ENCODE measurements at places on chromosomes 16 and 17.
A peak's percentile ranks its signal among the peaks of the same experiment; 100 is the strongest.

GRCh38 chr16:54577651-54578128, 291.1 kb upstream of the IRX3 start:
- DNase-seq, result no peak

GRCh38 chr16:3254309-3254708, 2.1 kb downstream of the MEFV start:
- no peak for DNase-seq

- no peak for DNase-seq
Measured at GRCh38 chr16:65005696-65006095, 116.2 kb downstream of the CDH11 start.

DNA sequence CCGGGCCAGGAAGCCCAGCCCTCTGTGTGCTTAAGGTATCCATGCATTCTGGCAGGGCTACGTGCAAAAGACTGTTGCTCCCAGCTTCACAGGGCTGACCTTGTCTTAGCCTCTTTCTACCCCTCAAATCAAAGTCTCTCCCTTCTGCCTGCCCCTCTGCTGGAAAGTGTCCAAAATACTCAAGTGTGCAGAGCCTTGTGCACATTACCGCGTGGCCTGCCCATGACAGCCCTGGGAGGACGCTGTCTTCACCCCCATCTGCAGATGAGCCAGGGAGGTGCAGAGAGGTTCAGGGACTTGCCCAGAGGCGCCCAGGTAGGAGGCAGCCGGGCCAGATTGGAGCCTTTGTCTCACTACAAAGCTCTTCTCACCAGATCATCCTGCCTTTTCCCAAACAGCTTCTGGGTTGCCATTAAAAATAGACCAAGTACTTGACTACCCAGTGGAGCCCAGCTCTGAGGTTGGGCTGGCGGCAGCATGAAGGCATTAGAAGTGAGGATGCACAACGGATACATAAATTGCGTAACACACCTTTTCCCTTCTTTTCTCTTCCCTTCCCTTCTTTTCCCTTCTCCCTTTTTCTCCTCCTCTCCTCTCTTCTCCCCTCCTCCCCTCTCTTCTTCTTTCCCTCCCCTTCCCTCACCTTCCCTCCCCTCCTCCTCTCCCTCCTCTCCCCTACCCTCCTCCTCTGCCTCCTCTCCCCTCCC, 3.5 kb downstream of the CACNG4 start:
- no peak for DNase-seq

GRCh38 chr17:28169621-28170349, 127.3 kb downstream of the NLK start:
- no peak for DNase-seq

GRCh38 chr17:60675997-60676396, 1.7 kb upstream of the BCAS3 start:
- no peak for DNase-seq

- no peak for DNase-seq
Measured at GRCh38 chr16:21076186-21076883, 74.3 kb downstream of the DNAH3 start.

DNA sequence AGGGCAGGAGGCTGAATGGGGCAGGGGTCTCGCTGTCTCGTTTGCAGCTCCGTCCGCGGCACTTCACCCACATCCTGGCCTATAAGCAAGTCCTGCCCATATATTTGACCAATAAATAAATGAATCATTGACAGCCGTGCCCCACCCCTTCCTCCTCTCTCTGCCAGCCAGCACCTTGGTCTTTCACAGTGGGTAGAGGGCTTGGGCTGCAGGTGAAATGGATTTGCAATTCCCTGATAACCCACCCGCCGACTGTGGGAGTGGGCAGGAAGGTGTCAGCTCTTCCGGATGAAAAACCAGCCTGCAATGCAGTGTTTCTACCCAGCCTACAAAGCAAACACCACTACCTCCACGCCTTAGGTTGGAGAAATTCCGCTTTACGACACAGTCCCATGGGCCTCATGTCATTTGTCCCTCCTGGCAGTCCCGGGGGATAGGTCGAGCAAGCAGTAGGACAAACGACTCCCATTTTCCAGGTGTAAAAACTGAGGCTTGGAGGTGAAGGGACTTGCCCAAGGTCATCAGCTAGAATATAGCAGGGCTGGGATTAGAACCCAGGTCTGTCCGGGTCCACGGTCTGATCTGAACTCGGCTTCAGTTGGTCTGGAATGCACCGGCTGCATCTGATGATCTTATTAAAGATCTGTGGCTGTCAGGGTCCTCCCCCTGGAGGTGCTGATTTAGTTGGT, 79.0 kb downstream of the ABCC1 start:
- DNase-seq, result no peak

- DNase-seq, result no peak
Measured at GRCh38 chr16:19837331-19837980, 47.2 kb downstream of the GPRC5B start.

DNA sequence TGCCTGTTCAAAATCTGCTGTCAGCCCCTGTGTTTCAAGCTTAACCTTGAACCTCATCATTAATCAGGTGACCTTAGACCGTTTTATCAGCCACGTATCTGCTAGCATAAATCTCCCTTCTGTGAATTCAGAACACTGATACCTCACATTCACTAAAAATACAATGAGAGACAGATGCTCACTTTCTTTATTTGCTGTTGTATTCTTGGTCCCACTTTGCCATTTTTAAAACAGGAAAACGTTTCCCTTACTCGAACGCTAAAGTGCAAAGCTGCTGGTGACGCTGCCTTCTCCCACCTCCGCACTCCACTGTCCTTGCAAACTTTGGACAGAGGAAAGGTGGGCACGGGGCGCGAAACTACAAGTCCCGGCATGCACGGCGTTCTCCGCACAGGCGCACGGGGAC, 220 bp upstream of the ARHGAP44 start:
- DNase-seq, result no peak

DNA sequence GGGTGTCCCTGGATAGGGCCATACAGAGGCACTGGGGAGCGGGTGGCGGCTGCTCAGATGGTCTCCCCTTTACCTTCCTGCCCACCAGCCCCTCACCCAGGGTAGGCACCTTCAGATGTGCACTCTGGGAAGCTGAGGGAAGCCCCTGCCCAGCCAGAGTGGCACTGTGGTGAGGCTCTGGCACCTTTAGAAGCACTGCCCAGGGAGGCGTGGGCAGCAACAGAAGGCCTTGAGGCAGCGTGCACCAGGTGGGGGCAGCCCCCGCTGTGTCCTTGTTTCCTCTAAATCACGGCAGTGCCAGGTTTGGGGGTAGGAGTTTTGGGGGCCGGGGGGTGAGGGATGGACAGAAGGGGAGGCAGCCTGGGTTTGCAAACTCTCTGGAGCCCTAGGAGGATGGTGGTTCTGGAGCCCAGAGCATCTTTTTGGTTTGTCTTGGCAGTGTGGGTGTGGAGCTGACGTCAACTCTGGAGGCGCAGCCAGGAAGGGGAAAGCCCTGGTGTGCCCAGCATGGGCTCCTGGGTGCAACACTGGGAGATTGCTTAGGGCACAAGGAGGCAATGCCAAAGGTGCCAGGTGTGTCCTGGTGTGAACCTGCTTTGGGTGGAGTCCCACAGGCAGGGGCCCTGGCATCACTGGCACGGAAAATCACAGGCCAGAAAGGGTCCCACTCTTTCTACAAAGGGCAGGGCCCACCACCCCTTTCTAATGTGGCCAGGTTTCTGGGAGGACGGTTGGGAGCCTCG, 23.1 kb upstream of the CDC42EP4 start:
- DNase-seq, result no peak

DNA sequence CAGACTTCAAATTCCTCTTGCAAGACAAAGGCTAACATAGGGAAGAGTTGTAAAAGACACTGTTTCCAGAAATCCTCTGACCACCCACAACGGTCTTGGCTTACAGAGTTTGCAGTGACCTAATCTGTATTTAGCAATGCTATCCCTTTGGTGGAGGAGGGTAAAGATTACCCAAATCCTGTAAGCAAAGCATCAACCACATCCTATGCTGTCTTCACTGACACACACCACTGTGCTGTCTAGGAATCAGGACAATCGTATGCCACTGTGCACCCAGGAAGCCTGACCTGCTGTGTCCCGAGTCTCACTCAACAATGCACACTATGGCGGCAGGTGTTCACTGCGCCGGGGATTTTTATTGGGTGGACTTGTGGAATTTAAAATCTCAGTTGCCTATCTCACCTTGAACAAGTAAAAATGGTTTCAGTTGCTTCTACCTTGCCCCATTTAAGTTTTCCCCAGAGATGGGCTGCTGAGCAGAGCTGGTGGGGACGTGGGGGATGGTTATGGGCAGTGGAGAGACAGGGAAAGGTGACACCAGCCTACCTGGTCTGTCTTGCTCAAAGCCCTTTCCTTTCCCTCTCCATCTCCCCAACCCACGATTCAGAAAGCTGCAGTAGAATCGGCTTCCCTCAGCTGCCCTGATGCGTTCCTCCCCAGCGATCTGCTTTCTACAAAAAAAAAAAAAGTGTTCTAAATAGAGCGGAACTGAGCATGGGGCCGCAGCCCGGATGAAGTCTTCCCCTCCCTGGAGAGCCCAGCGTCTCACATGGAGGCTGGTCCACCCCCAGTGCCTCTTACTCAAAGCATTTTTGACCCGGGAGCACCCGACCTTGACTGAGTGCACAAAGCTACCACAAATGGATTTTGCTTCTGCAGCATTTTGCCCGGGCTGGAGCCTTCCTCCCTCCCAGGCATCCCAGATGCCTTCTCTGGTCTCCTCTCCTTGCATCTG, 271.5 kb downstream of the SOX9 start:
- DNase-seq, result no peak

DNA sequence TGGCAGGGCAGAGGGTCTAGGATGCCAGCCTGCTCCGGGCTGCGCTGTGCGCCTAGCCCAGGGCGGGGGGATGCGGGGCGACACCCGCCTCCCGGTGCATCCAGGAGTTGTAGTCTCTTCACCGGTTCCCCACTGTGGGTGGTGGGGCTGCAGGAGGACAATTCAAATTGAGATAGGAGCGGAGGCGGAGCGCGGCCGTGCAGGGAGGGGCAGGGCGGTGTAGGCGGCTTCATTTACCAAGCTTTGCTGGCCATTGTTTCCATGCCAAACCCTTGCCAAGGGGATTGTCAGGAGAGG, 2047.4 kb downstream of the TP53TG3F start:
- DNase-seq, result no peak

DNA sequence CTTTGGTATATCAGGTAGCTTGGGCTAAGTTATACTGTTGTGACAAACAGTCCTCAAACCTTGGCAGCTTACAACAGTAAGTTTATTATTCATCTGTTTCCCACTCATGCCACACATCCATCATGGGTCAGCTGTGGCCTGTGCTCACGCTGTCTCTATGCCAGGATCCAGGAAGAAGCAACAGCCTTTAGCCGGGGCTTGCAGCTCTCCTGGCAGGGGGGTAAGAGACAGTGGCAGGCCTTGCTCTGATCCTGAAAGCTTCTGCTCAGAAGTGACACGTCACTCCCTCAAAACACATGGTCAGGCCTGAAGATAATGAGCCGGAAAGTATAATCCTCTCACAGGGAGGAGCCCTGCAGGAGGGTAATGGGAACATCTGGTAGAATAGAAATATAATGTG, 377.6 kb downstream of the CPPED1 start:
- no peak for DNase-seq

GRCh38 chr16:66503030-66503429, 46.9 kb downstream of the TK2 start:
- DNase-seq, result no peak

DNA sequence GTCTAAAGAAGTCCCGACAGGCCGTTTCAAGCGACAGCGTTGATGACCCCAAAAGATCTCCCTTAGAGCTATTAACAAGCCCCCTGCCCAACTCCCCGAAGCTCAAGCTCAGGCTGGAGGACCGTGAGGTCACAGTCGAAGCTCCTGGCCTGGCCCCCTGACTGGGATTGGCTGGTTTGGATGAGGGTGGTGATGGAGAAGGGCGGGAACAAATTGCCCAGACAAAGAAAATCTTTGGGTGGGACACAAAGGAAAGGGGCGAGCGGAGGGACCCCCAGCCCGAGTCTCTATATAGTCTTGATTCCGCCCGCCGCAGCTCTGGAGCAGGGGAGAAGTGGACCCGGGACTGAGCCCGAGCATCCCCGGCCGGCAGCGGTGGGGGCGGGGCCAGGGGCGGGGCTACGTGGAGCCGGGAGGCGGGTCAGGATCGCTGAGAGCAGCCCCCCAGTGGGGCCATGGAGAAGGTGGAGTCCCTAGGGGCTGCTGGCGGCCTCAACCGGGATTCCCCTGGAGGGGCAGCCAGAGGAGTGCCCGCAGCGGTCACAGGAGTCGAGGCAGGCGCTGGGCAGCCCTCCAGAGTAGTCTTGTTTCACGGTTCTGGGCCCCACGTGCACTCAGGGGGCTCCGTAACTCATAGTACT, 982 bp upstream of the NEURL4 start:
- peak; percentile 68 for DNase-seq

- no peak for DNase-seq
Measured at GRCh38 chr17:74599023-74599399, 6.9 kb upstream of the CD300LD start.

DNA sequence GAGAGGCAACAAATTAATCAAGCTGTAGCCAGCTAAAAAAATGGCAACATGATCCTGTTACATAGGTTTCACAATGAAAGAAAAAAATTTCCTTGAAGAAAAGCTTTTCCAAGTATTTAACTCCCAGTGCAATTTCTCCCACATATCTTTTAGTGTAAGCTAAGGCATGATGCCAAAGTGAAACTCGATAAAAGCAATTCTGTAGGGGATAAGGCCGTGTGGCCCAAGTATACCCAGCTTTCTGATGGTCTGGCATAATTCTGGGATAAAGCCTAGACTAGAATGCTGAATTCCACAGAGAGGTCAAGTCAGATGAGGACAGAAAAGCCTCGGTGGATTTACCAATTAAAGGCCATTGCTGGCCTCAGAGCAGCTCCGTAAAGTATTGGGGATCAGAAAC, 36.2 kb downstream of the CTCF start:
- no peak for DNase-seq

DNA sequence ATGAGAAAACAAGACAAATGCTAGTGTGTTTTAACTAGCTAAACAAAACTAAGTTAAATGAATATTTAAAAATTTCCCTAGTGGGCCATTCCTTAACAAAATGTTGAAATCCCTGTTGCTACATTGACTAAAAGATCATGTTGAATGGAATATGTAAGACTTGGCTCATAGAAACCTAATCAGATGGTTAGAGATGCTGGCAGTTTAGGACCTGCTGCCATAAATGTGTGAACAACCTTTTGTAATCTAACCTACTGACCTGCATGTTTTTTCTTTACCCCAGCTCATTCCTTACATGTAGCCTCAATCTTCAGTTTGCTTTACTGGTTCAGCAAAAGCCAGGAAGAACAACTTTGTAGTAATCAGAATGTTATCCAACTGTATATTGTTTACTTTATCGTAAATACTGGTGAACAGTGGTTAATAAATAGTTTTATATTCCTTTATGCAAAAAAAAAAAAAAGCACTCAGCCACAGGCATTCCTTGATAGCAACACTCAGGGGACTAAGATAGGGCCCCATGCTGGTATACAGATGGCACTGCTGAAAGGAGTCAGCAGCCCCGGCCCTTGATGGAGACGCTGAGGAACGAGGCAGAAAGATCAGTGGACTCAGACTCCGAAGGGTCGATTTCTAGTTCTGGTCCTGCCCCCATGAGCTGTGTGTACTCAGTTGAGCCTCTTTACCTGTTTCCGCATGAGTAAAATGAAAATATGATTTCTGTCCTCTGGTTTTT, 78.2 kb downstream of the MARF1 start:
- no peak for DNase-seq

Measured in stimulated activated naive CD4-positive, alpha-beta T cell (primary cell).